NCI-H1436 treated with DMSO at 0.1 percent for 48 hours (cell line): ENCODE measurements at places on chromosomes 16 and 17.

GRCh38 chr17:27519550-27519949 lies 63.3 kb downstream of the KSR1 start:
- DNase-seq = no peak

- DNase-seq = no peak
Measured at GRCh38 chr17:68399638-68400403, 57.5 kb downstream of the WIPI1 start.

- DNase-seq = no peak
Measured at GRCh38 chr17:81434072-81434471, 38.8 kb downstream of the BAHCC1 start.

DNA sequence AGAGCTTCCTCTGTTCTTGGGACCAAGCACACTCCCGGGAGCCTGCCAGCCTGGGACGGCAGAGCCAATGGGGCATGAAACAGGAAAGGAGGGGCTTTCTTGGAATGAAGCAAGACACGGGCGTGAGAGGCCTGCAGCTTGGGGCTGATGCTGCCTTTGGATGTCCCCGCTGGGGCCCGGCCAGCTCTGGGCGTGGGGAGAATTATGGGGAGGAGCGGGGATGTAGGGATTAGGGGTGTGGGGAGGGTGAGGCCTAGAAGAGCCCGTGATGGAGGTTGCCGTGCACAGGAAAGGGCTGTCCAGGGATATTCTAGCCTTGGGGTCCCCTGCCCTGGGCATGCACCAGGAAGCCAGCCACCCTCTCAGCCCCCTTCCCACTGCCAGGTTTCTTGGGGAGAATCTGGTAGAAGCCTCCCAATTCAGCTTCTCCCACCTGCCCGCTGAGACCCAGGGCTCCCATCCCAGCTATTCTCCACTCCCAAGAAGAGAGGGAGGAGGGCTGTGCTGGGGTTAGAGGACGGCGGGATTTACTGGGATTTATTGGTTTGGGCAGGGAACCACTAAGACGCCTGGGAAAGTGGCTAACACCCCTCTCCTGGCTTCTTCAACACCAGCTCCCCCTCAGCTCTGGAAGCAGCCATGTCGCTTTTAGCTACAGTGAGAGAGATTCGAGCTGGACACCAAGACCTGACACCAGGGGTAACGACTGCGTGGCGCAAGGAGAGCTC lies 20.0 kb upstream of the NXPH3 start:
- DNase-seq = no peak

GRCh38 chr17:79046197-79046915 lies 22.4 kb downstream of the C1QTNF1 start:
- DNase-seq = no peak

GRCh38 chr16:23634461-23635036 lies 6.6 kb downstream of the PALB2 start:
- no peak for DNase-seq

DNA sequence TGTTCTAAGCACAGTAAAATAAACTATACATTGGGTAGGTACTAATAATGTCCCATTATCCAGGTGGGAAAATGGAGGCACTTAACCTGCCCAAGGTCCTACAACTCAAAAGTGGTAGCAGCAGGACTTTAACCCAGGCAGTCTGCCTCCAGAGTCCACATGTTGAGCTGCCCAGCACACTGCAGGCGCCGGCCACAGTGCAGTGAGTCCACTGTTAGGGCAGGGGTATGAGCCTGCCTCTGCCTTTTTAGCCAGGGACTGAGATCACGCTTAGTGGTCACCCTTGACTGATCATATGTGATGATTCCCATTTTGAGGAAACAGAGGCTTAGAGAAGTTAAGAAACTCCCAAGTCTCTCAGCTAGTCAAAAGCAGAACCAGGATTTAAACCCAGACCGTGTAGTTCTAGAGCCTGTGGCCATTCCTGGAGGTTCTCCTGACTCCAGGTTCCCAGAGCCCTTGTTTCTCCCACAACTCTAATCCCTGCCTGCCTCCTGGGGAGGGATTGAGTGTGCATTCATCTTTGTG lies 8.4 kb downstream of the CES1 start:
- DNase-seq = no peak

DNA sequence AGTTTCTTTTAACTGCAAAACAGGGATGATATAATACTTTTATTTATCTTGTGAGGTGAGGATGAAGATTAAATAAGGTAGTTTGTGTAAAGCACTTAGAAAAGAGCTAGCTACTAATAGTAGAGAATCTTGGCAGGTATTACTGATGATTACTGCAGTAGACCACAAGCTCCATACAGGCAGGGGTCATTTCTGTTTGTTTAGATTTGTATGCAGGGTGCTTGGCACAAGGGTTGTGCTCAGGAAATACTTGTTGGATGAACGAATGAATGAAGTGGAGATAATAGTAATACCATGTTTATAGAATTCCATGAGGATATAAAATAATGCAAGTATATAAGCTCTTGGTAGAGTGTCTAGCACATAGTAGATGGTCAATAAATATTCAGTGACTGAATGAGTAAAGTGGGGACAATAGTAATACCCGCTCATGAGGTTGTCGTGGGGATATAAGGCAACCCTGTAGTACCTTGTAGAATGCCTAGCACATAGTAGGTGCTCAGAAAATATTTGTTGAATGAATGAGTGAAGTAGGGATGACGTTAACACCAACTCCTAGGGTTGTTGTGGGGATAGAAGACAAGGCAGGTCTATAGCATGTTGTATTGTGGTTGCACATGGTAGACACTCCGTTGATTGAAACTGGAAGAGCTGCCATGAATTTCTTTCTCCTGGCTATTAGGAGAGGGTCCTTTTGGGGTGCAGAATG lies 83.0 kb downstream of the ABCC1 start:
- no peak for DNase-seq

GRCh38 chr17:46163316-46163715 lies 29.9 kb downstream of the KANSL1 start:
- no peak for DNase-seq

- DNase-seq = no peak
Measured at GRCh38 chr16:70160821-70161220, 12.8 kb upstream of the CLEC18C start.

DNA sequence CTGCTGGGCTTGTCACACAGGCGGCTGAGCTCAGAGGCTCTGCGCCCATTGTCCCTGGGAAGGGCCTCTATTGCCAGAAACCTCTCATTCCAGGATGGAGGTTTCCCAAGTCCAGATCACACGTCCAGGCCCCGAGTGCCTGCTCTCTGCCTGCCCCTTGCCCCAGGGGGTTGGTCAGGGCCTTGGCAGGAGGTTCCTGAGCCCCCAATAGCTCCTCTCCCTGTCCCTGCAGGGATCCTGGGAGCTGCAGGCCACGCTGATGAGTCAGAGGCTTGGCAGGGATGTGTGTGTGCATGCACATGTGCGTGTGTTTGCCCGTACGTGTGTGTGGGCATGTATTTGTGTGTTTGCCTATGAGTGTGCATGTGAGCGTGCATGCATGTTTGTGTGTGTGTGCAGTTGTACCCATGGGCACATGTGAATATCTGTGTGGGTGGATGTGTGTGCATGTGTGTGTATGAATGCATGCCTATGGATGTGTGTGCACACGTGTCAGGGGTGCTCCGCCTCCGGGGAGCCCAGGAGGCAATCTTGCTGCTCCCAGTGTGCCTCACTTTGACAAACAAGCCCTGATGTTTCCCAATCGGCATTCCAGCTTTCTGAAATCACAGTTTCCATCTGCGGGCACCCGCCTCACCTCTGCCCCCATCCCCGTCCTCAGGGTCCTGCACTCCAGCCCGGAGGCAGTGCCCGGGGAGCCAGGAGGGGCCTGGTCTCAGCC lies 98.4 kb upstream of the GSE1 start:
- no peak for DNase-seq
